ENCODE measurements at places on chromosomes 6 and 20.
A peak's percentile ranks its signal among the peaks of the same experiment; 100 is the strongest.

DNA sequence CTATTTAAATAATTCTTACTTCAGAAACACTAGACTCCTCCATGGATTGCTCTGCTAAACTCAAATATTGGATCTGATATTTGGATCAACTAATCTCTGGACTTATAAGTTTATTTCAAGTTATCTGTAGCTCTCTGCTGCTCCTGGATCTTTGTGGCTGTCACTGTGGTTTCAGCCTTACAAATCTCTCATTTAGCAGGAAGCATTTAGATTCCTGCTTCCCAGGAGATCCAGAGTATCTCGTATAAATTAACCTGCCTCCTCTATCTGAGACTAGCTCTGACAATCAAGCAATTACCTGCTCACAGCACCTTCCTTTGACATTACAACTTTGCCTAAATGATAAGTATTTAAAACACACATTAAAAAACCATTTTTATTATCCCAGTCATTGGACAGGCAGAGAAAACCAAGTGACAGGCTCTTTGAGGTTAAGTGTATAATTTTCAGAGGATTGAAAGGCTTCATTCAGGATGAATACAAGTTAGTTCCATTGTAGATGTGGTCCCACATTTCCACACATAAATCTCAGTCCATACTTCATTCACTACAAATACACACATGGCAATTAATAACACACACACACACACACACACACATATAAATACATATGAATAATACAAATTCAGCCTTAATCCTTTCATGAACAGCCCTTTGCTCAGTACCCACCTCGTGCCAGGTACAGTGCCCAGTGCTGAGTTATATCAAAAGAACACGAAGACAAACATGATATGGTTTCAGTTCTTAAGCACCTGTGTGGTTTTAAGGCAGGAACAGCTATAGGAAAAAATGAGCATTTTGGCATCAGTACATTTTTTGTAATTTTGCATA is 55.5 kb upstream of the PLCB1 start:
- no peak for DNase-seq

DNA sequence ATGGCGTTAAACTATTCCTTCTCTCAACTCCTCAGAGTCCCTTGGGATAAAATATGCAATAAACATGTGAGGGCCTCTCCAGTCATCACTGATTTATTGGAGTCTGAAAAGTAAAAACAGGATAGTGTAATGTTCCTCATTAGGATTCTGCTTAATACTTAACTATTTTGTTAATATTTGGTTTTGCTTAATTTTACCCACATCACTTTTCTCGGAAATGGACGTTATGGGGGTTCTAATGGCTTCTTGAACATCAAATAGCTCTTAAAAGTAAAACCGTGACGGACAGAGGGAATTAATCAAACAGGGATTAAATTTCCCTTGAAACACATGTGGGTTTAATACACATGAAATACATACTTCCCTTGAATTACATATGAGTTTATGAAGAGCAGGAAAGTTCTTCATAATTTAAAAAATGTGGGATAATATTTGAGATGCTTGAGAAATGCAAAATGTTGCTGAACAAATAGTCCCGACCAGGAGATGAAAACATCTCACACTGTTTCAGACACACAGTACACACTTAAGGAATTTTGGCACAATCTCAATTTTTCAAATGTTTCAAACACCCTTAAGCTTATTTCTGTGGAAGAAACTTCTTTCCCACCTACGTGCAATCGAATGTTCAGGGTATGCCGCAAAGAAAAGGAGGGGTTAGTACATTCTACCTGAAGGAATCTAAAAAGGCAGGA is 38.4 kb upstream of the EIF2S2 start:
- DNase-seq = no peak

GRCh38 chr6:41723530-41724227 is 11.7 kb downstream of the TFEB start:
- DNase-seq = no peak

DNA sequence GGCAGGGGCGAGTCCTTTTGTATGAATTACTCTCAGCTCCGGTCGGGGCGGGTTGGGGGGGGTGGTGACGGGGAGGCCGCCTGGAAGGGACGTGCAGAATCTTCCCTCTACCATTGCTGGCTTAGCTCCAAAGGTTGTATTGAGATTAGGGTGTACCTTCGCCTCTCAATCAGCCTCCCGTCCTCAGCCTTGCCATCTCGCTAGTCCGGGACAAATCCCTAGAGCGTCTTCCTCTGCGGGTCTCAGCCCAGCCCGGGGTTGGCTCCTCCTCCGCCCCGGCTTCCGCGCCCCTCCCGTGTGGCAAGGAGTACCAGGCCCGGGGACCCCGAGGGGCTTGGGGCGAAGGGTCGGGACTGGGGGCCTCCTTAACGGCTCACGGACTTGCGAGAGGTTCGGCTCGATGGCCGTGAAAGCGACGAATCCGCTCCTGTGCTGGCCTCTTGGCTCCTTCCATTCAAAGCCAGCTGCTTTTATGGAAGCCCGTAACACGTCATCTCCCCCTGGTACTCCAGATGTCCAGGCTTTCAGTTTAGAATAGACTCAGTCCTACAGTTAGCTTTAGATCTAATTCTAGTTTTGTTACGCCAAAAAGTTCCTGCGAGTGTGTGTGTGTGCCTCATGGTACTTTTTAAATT is 636 bp upstream of the EEF1A1 start:
- no peak for DNase-seq

- DNase-seq = no peak
Observed at GRCh38 chr6:103273048-103273447, 1586.7 kb downstream of the HACE1 start.

DNA sequence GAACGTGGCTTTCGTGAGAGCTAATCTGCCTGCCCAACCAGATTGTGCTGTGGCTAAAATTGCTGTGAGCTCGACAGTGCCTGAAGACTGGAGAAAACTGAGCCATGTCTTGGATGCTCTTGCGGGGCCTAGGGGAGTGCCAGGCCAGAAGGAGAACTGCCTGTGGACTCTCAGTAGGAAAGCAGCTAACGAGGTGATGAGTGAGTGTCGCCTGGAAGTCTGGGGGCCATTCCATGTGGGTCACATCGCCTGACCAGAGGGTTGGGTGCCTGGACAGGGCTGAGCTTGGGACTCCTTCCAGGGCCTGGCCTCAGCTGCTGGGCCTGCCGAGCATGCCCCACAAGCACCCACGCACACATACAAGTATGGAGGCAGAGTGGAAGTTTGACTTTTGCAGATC is 166.5 kb downstream of the VEGFA start:
- no peak for DNase-seq

GRCh38 chr6:101776919-101777350 is 383.4 kb downstream of the GRIK2 start:
- peak; percentile 10 for DNase-seq

DNA sequence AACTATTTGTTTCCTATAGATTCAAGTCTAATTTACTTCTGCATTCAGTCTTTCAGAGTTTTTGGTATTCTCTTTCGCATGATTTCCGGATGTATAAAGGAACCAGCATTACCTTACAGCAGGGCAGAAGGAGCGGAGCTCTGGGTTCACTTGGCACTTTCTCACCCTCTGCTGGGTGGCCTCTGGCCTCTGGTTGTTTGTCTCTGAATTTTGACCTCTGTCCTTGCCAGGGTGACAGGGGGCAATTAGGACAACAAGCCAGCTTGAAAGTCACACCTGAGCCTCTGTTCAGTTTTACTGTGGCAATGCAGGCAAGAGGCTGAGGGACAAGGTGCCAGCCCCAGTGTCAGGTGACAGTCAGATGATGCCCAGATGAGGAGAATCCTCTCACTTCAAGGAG is 69.4 kb upstream of the KIF25 start:
- DNase-seq = no peak

GRCh38 chr6:31114541-31114878 is at the start of gene PSORS1C1:
TSS of gene PSORS1C1 (plus strand) at chr6:31114800. CDS start at chr6:31129633, 14,833 bp downstream.
- no peak for DNase-seq

DNA sequence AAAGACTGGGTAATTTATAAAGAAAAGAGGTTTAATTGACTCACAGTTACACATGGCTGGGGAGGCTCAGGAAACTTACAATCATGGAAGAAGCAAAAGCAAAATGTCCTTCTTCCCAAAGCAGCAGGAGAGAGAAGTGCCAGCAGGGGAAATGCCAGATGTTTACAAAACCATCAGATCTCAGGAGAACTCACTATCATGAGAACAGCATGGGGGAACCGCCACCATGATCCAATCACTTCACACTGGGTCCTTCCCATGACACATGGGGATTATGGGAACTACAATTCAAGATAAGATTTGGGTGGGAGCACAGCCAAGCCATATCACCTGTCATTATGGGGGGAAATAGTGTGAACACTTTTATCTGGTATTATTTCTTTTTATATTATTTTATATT is 557.2 kb downstream of the EYS start:
- no peak for DNase-seq

DNA sequence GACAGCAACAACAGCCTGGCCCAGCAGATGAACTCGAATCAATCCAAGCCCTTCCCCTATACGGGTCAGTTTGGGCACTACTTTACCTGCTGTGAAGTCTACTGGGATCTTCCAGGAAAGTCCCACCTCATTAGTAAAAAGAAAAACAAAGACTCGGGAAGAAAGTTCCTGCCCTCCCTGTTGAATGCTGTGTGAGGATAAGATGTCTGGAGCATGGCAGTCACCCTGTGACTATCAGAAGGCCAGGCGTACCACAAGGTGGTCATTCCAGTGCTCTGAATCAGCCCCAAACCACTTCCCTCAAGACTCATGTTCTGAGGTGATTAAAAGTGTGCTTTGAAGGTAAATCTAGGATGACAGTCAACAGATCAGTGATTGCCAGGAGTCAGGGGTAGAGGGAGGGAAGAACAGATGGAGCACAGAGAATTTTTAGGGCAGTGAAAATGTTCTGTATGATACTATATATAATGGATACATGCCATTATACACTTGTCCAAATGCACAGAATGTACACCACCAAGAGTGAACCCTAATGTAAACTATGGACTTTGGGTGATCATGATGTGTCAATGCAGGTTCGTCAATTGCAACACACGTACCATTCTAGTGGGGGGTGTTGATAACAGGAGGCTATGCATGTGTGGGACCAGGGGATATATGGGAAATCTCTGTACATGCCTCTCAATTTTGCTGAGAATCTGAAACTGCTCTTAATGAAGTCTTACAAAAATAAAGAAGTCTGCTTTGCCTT is 14.7 kb downstream of the FKBP1A start:
- no peak for DNase-seq

- DNase-seq = no peak
Observed at GRCh38 chr6:138307816-138308730, 69.6 kb upstream of the SMIM28 start.

GRCh38 chr20:52843425-52843824 is 128.7 kb upstream of the TSHZ2 start:
- DNase-seq = no peak

- DNase-seq = no peak
Observed at GRCh38 chr6:157092736-157093135, 230.6 kb downstream of the TMEM242 start.

- no peak for DNase-seq
Observed at GRCh38 chr20:60804240-60804917, 447.7 kb upstream of the CDH4 start.

- no peak for DNase-seq
Observed at GRCh38 chr6:150915131-150915879, 49.8 kb downstream of the MTHFD1L start.

- DNase-seq = peak; percentile 10
Observed at GRCh38 chr6:27188061-27188884, 59.2 kb upstream of the PRSS16 start.

All from anterior cingulate cortex (tissue), 58 donors.